ENCODE measurements at places on chromosomes 5 and 9.

- no peak for DNase-seq
These were observed 15.2 kb downstream of the HSPB3 start for GRCh38 chr5:54470677-54471076.

- no peak for DNase-seq
These were observed 17.0 kb downstream of the IRX1 start for GRCh38 chr5:3612591-3613042.

DNA sequence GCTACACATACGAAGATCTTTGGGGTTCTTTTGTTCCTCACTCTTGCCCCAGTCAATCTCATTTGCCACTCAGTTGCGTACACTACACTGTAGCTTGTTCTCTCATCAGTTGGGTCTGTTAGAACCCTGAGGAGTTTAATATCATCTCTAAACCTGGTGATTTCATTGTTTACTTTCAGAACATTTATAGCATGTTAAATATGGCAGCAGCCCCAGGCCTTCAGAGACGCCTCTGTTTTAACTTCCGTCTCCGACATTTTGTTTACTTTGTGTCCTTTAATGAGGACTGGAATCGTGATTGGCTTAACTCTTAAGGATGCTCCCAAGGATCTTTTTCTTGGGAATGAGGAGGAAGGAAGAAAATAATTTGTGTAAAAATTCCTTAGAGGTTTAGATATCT is 510.1 kb downstream of the NR2F1-AS1 start:
- DNase-seq, result no peak

- DNase-seq, result peak; percentile 15
These were observed 148.9 kb downstream of the RXRA start for GRCh38 chr9:134475011-134475790.

- no peak for DNase-seq
These were observed 7.1 kb downstream of the SNX18 start for GRCh38 chr5:54524704-54525103.

DNA sequence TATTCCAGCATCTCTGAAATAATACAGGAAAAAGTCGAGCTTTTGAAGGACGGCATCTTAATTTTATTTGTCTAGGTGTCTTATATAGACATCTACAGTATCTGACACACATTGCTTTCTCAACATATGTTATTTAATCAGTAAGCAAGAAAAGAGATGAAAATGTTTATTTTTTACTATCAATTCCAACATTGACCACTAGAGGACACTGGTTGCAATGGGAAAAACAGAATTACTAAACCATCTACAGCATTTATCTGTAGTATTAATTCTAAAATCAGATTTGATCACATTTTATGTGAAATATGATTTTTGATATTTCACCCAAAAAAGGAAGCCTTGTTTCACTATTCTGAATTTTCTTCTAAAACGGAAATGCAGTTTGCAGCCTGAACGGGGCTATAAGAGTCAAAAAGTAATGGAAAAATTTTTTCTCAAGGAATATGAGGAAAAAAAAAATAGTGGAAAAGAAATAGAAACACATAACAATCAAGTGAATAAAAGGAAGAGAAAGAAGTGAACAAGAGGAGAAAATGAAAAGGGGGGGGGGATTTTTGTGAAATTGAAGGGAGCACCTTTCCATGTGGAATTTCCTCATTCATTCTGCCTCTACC is 98.6 kb downstream of the OSTF1 start:
- no peak for DNase-seq

- no peak for DNase-seq
These were observed 543.7 kb upstream of the SGCD start for GRCh38 chr5:155783246-155783645.

DNA sequence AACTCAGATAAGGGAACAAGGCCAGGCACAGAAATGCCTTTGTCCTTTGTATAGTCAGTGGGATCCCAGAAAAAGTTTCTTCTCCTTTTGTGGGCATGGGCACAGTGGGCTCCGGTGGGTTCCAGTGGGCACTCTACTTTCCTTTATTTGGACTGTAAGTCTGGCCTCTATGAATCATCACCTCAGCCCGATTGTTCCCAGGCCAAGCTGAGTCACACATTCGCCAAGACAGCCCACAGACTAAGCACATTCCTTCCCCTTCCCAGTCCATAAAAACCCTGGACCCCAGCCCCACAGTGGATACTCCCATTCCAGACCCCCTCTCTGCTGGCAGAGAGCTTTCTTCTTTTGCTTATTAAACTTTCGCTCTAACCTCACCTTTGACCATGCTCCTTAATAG is 165.0 kb downstream of the FBXL17 start:
- no peak for DNase-seq

- DNase-seq, result no peak
These were observed 480.5 kb downstream of the EBF1 start for GRCh38 chr5:158619083-158619788.

- no peak for DNase-seq
These were observed 30.8 kb downstream of the ZSWIM6 start for GRCh38 chr5:61362796-61363368.

DNA sequence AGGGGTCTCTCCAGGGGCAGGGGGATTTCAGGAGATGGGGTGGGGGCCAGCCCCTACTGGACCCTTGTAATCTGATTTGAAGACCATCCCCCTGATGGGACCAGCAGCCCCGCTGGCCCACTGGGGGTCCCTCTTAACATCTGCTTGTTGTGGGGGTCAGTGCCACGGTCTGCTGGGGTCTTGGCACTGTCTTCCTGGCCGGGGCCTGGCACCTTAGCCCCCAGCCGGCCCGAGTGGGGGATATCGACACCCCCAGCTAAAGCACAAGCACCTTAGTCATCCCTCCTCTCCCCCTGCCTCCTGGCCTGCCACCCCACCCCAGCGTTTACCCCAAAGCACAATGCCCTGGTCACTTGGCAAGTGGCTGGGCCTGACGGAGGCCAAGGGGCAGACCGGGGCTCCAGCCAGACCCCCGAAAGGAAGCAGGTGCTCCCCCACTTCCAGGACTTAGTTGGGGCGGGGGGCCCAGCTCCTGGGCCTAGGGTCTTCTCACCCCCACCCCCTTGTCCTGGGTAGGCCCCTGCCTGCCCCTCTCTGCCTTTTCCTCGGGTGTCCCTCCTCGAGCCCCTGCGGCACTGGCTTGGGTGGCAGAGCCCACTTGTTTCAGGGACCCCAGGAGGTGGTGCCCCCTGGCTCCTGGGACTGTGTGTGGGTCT is 1.4 kb upstream of the NFX1 start:
- no peak for DNase-seq

- no peak for DNase-seq
These were observed 1084.2 kb upstream of the COX7C start for GRCh38 chr5:85533341-85534047.

DNA sequence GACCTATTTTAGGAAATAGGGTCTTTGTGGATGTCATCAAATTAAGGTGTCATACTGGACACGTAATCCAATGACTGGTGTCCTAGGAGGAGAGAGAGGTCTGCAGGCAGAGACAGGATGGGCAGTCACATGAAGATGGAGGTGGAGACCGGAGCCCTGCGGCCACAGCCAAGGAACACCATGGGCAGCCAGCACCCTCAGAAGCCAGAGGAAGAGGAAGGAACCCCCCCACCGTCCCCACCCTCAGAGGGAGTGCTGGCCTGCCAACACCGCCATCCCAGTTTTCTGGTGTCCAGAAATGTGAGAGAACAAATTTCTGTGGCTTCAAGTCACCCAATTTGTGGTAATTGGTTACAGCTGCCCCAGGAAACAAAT is 88.3 kb downstream of the NSUN2 start:
- DNase-seq, result no peak

- no peak for DNase-seq
These were observed 49.7 kb upstream of the STXBP1 start for GRCh38 chr9:127562279-127562796.

DNA sequence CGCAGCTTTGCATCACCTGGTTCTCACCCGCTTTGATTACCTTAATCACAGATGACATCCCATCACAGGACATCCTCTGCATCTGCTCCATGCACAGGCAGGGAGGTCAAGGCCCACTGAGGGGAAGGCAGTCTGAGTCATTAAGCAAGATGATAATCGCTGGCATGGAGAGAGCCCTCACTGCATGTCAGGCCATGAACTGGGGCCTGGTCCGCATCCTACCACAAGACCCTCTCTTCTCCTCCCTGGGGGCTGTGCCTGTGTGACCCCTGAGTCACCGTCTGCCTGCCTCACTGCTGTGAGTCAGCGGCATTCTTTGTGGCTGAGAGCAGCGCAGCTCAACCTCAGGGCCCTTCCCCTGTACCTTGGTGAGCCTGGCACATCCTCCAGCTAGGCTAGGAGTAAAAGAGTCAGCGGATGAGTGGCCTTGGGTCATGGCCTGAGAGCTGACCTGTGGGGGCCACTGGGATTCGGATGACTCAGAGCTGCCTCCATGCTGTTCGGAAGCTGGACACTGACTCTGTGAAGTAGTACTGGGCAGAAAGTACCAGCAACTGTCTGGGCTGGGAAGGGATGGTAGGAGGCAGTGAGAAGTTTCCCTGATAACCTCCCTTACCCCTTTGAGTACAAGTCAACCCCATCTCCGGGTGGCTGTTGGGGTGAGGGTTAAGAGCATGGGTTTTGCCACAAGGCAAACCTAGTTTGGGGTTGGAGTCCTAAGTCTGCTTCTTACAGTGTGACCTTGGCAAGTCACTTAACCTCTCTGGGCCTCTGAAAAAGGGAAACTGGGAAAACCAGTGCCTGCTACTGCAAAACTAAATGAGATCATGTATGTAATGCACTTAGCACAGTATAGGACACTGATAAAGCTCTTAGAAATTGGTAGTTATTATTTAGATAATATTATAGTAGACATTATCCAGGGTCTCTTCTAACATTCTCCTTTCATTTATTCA is 14.6 kb upstream of the ARSI start:
- DNase-seq, result no peak

- DNase-seq, result no peak
These were observed 13.2 kb upstream of the DPYSL3 start for GRCh38 chr5:147523069-147523468.

DNA sequence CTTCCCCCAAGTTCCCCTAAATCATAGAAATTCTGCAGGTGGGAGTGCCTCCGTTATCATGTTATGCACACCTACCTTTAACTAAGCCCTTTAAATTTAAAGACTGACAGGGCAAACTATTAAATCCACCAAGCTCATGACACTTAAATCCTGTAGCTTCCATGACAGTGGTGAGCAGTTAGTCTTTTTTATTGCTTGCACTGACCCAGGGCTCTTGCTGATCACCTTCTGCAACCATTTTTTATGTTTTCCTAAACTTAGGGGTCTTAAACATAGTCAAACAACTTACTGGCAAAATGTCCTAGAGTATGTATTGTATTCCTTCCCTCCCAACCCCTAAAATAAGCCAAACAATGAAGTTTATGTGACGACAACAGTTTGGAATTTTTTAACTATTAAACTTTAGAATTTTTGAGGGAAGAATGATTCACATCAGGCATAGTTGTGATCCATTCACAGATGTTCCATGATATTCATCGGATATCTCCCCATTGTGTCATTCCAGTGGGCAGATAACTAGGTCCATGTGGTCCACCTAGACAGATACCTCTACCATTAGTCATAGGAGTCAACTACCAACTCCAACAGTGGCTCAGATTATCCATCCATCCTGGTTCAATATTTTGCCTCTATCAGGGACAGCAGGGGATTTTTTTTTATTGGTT is 283.1 kb downstream of the ADAMTS6 start:
- no peak for DNase-seq

DNA sequence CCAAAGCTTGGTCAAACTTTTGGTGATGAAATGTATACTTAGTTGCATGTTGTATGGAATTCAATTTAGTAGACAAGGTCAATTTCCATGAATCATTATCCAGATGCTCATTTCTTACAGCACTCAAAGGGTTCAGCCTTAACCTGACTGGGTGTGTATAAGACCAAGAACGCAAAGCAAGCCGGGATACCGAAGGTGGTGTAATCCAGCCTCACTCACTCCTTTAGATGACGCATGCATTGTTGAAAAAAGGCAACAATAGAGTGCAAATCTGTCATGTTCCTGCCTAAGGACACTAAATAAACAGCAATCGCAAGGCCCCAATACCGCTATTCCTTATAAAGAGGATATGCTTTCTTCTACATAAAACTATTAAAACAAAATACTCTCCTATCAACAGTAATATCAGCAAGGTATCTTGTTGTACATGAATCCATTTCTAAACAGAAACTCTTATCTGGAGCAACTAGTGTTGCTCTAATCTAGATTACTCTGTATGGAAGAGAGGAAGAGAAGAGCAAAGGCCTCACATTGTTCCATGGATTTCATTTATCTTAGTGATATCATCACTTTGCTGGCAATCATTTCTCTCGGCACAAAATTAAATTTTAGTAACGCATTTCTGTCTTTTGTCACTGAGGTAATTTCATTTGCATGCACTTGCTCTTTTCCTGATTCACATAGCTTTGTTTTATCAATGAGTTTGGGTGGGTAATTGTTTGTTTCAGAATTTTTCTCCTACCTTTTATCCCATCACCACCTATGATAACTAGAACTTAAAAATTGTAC is 96.2 kb downstream of the PLK2 start:
- no peak for DNase-seq
